GM12878 (cell line): ENCODE measurements at places on chromosomes 5 and 9.

GRCh38 chr5:54727874-54728587, 210.5 kb downstream of the SNX18 start:
- DNase-seq, result no peak

DNA sequence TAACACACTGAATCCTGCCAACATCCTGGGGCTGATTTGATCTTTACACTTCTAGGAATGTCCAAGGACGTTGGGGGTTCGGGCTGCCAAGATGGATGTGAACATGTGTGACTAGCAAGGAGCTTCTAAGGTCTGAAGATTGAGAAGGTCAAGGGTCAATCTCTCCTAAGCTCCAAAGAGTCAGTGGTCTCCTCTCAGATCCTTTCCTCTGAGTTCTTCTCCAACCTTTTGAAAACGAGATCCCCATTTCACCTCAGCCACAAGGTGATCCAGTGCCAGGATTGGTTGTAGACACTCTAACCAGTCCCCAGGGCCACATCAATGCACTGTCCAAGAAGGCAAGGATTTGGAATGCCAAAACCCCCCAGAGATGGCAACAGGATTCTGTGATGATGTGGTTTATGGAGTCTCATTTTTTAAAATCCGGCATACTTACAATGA, 266.8 kb downstream of the NDUFS4 start:
- DNase-seq, result no peak

GRCh38 chr9:136105398-136106135, 10.5 kb upstream of the NACC2 start:
- DNase-seq, result no peak

- DNase-seq, result no peak
Observed at GRCh38 chr5:14213813-14214585, 70.9 kb downstream of the TRIO start.

DNA sequence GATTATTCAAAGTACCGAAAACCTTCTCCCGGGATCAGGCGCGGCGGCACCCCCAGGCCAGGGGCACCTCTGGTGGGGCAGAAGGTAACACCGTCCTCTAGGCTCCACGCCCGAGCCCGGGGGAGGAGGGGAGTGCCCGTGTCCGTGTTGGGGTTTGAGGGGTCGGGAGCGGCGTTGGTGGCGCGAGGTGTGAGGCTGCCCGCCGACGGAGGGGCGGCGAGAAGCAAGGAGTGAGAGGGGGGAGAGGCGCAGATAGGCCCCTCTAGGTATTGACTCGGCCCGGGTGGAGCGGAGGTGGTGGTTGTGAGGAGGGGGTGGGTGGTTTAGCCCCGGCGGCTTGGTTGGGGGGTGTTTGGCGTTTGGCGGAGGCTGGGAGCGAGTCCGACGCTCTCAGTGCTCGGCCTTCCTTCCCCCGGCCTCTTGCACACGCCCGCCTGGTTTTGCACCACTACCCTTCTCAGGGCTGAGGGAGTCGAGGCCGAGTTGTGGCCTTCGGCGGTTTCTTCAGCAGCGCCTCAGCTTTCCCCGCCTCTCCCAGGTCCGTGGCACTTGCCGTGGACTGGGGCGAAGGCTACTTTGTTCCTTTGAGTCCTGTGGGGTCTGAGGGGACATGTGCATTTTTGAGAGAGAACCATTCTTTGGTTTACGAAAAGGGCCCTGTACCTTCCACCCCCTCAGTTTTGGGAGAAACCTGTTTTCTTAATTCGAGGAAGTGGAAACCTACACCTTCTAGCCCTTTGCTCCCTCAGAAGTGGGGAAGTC, 450 bp downstream of the GPBP1 start:
- no peak for DNase-seq

- no peak for DNase-seq
Observed at GRCh38 chr5:176425138-176425537, 8.8 kb upstream of the CLTB start.

GRCh38 chr5:159448841-159449407, 118.6 kb upstream of the IL12B start:
- no peak for DNase-seq

GRCh38 chr5:128237546-128237945, 154.0 kb downstream of the SLC12A2 start:
- no peak for DNase-seq

GRCh38 chr5:112386766-112387165, 32.3 kb downstream of the EPB41L4A start:
- no peak for DNase-seq

DNA sequence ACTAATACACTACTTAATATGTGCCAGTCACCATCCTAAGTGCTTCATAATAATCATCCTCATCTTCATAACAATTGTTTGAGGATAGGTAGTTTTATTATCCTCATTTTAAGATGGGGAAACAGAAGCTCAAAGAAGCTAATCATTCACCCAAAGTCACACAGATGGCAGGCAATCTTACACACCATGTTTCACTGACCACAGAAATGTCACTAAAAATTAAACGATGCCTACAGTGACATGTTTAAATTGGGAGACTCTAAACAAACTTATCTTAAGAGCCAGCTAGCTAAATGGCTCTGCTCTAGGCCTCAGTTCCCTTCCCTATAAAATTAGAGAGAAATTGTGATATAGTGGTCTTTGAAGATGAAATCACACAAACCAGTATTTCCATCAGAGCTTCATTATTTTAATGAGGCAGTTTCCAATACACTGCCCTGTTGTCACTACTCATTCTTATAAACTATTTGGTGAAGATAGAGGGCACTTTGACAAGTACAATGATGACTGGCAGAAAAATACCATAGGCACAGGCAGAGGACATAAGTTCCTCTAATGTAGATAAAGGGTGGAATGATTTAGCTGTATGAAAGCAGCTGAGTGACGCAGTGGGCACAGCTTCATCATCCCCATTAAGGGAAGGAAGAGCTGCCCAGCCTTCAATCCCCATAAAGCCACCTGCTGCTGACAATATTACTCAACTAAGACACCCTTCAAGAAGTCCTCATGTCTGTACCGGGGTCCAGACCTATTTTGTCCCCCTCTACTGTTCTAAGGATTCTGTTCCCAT, 224.1 kb downstream of the ACTL7B start:
- DNase-seq, result no peak

GRCh38 chr5:112485934-112486355, 66.9 kb upstream of the EPB41L4A start:
- no peak for DNase-seq

DNA sequence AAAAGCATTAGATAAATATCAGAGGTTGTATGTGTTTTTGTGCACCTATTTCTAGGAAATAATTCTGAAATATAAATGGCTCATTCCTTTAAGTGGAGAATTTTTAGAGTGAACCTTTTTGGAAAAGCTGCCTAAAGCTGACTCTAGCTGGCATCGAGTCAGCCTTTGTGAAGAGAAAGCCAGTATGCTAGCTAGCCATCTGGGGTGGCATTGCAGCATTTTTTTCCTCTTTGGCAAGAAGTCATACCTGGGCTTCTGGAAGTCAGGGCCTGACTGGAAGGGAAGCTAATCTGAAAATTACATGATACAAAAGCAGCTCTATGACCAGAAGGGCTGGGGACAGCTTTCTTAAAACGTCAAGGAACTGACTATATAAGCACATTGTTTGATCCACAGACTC, 19.7 kb downstream of the ANP32B start:
- DNase-seq, result no peak
